ENCODE measurements at places on chromosomes 2 and 18. TPM values are rescaled to one million over a fixed set of nuclear protein-coding genes. Genes with fewer than 3 reads are reported as not detected.

GRCh38 chr2:109317471-109318095 lies 188.6 kb downstream of the SH3RF3 start:
- no peak for DNase-seq

GRCh38 chr2:71884303-71885042 lies 263.2 kb downstream of the CYP26B1 start:
- DNase-seq: no peak

DNA sequence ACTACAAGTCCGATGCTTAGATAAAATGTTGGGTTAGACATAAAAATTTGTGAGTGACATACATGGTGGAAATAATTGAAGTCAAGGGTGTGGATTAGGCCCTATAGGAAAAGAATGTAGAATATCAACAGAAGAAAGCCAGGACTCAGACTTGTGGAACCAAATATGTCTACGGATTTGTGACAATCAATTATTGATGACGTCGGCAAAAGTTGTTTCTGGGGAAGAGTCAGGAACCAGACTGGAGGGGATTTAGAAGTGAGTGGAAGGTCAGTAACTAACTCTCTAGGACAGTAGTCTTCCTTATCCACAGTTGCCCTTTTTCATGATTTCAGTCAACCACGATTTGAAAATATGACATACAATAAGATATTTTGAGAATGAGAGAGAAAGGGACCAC lies 130.9 kb upstream of the TANK start:
- DNase-seq: no peak

DNA sequence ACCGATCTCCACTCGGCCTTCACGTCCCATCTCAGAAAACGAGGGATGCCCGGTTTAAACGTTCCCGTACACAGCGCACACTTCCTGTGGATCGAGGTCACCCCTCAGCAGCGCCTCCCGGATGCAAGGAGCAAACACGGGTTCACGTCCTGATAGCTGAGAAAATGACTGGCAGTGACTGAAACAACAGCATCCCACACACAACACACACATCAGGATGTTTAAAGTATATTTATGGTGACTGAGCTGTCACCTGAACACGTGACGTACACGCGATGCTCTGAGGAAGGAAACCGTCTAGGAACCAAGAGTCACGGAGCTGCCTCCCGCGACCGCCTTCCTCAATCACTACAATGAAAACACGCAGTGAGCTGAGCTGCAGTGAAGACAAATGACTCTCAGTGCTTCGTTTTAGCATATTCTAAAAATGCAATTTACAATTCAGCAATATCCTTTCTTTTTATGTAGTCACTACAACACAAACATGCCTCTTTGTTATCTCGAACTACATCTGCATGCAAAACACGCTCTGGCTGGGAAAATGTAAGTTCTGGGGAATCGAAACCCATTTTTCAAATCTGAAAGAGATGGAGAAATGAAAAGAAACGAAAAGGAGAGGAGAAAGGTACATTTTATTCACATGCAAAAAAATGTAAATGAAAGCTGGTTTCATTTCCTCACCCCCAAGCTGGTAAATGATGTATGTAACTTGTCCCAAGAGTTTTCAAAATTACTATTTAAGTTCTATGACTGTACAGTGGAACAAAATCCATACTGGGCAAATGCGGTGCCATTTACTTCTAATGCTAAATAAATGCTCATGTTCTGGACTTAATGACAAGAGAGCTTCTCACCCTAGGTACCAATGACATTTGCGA lies 19.8 kb downstream of the HDAC4 start:
- DNase-seq: peak; percentile 61

GRCh38 chr2:120735746-120736170 lies at the start of gene GLI2:
TSS of gene GLI2 (plus strand) at chr2:120735868. CDS start at chr2:120797321, 61,453 bp downstream.
- DNase-seq: peak; percentile 82

DNA sequence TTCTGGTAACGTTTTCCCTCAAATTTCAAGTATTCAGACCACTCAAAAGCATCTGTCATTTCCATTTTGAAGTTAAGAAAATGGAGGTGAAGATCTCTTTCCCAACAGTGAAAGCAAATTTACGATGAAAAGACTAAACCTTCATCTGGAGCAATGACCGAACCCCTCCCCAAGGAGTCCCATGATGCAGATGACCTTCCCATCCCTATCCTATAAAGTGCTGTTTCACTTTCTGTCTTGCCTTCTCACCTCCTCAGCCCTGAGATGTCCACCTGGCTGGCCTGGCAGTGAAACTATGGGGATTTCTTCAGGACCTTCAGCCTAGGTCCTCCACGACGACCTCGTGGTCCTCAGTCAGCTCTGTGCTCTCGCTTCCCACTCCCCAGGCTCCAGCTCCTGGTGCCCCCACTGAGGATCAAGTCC lies 925 bp upstream of the NPC1 start:
- DNase-seq: no peak

- DNase-seq: no peak
Measured at GRCh38 chr2:134314681-134315368, 61.0 kb downstream of the MGAT5 start.

- no peak for DNase-seq
Measured at GRCh38 chr18:56870982-56871381, 219.8 kb downstream of the WDR7 start.

The EIF5B gene
- 54.5 TPM for polyA plus RNA-seq

The ALLC gene
- 1.4 TPM for polyA plus RNA-seq

The RNF144A gene
- 0.63 TPM for polyA plus RNA-seq

The LINC00305 gene
- not detected for polyA plus RNA-seq

The LIMS4 gene
- polyA plus RNA-seq: 17.3 TPM

The CYP1B1 gene
- polyA plus RNA-seq: 7.3 TPM

The LIPT1 gene
- polyA plus RNA-seq: 11.9 TPM
